NCI-H187 (cell line): ENCODE measurements at places on chromosomes 4 and X.

GRCh38 chrX:149712831-149713230 lies 971 bp downstream of the MAGEA11 start:
- no peak for DNase-seq

- no peak for DNase-seq
Observed at GRCh38 chrX:10168226-10168625, 11.5 kb downstream of the CLCN4 start.

DNA sequence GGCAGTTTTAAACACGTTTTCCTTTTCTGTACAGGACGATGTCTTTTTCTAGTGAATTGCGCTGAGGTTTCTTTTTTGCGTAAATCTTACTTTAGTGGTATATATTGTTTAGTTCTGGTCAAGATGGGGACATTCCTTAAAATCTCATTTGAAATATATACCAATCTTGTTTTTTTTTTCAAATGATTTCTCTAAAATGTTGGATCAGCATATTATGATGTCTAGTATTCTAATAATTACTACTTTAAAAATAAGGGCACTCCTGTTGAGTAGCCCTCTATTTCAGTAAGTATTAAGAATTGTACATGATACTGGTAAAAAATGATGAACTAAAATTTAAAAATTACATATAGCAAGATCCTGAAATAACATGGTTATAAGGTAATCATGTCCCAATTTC lies 224.1 kb upstream of the ARHGAP24 start:
- DNase-seq: no peak

DNA sequence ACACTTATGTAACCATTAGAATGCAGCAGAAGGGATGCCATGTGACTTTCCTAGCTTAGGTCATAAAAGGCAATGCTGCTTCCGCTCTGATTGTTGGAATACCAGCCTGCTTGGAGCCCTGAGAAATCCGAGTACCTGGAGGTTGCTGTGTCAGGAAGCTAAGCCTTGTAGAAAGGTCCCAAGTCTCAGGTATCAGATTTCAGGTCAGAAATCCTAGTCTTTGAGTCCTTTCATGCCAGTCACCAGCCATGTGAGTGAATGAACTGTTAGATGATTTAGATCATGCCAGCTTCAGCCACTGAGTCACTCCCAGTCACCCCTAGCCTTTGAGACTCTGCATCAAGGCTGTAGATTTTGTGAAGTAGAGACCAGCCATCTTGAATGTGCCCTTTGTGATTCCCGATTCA lies 23.5 kb downstream of the RAP1GDS1 start:
- DNase-seq: no peak

DNA sequence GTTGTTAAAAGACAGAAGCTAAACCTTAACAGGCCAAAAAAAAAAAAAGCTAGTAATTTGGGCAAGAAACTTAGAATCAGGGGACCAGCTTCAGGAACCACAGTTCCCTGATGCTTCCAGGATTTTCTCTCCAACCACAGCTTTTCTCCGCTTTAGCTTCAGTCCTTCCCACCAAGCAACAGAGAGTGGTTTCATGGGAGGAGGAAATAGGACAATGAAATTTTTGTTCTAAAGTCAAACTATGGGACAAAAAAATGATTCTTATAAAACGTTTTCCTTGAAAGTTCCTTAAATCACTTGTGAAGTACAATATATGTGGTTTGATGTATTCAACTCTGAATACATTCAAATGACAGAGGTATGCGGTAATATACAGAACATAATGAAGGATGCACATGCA lies 71.0 kb upstream of the DHX15 start:
- DNase-seq: no peak

DNA sequence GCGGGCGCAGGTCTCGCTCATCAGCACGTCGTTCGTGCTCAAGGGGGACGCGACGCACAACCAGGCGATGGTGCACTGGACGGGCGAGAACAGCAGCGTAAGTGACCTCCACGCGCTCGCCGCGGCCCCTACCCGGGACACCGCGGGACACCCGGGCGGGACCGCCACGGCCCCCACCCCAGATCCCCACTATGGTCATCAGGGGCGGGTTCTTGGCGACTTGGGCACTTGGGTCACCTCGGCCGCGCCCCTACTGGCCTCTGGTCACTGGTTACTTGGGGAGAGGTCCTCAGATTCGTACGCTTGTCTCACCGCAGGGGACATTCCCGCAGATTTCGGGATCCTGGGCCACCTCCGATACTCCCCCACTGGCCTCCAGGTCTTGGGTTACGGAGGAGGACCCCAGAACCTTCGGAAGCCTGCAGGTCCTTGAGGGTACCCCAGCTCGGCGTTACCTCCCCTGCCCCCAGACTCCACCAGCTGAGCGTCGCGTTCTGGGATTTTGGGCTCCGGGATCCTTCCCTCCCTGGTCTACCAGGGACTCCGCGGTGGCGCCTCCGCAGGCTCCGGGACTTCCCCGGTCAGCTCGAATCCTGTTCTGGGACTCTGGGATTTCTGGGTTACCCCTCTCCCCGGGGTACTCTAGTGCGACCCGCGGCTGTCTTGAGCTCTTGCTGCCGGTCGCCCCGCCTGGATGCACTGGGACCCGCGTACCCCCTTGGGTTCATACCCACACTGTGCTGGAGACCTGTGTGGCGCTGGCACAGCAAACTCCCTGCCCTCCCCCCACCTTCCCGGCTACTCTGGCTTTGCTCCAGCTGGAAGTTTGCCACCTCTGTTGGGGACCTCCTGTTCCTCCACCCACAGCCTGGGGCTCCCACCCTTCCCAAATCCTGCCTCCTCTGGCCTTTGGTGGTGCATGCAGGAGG lies 956 bp downstream of the SORCS2 start:
- DNase-seq: peak; percentile 56

GRCh38 chr4:120452536-120452935 lies 385.9 kb upstream of the MAD2L1 start:
- no peak for DNase-seq

DNA sequence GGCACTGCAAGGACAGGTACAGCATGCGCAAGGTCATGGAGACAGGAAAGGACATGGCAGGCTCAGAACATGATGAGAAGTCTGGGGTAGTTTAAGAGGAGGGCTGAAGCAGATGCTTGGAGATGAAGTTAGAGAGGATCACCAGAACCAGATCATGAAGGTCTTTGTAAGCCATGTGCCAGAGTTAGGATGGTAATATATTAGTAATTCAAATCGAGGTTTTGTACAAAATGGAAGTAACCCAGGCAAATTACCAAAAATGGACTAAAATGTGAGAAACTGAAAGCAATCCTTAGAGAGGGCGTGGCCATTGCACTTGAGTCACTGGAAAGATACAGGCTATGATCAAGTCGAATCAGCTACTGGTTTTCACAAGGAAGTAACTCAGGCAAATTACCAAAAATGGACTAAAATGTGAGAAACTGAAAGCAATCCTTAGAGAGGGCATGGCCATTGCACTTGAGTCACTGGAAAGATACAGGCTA lies 13.5 kb downstream of the RXFP1 start:
- no peak for DNase-seq

- DNase-seq: no peak
Observed at GRCh38 chrX:132040066-132040465, 17.0 kb downstream of the STK26 start.

DNA sequence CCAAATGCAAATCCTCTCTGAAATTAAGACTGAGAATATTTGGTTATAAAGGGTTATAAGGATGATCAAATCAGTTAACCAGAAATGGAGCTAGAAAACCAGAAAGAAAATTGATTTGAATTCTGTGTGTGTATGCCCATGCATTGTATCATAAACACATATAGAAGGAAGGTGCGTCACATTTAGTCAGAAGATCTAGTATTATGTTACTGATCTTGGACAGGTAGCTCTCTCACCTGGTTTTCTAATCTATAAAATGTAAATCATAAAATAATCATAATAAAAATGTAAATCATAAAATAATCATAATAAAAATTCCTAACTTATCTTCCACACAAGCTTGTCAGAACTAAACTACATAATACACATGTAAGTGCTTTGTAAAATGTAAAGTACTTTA lies 78.8 kb downstream of the BMP3 start:
- DNase-seq: no peak

DNA sequence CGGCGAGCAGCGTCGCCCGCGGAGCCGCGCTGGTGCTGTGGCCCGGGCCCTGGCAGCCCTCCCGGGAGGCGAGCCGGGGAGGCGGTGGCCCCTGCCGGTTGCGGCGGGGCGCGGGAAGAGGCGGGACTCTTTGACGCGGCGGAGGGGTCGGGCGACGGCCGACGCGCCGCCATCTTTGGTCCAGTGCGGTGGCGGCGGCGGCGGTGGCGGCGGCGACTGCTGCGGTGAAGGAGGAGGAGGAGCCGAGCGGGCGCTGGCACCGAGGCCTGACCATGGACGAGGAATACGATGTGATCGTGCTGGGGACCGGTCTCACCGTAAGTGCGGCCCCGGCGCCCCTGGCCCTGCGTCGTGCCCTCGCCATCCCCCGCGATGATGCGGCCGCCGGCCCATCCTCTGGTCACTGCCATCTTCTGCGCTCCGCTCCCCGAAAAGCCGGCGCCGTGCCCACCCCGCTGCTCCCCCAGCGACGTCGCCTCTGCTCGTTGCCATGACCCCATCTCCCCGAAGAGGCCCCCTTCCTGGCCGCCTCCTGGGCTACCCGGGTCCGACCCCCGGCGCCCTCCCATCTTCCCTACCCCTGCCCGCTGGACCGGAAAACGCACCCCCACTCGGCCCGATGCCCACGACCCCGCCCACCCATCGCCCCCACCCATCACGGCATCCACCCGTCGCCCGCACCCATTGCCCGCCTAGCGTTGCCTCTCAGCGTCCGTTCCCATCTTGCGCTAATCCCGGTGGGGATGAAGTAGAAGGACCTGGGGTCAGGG lies at the start of gene GDI1:
TSS of gene GDI1 (plus strand) at position 172 of the 770 bp plus-strand sequence. CDS start at position 273, 101 bp downstream.
- DNase-seq: peak; percentile 66

GRCh38 chr4:83846193-83846830 lies 310.4 kb downstream of the GPAT3 start:
- DNase-seq: no peak

DNA sequence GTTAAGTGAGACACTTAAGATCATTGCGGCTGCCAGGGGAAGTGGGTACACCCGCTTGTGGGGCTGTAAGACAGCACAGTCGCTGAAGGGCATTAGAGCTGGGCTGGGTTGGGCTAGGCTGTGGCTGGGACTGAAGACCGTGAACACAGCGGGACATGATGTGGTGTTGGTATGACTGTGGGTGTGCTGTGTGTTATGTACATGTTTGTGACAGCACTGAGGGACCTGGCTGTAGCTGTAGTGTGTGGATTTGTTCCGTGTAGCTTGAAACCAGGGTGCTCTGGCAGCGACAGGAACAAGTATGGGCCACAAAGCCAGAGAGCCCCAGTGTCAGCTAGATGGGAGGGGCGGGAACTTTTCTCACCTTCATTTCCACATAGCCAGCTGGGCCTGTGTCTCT lies 82.1 kb downstream of the NHSL2 start:
- no peak for DNase-seq

GRCh38 chr4:70930530-70931256 lies 28.5 kb downstream of the MOB1B start:
- no peak for DNase-seq

- DNase-seq: no peak
Observed at GRCh38 chr4:159042097-159042605, 60.7 kb upstream of the RAPGEF2 start.

- peak; percentile 1 for DNase-seq
Observed at GRCh38 chr4:169115897-169116254, 105.8 kb upstream of the CBR4 start.

DNA sequence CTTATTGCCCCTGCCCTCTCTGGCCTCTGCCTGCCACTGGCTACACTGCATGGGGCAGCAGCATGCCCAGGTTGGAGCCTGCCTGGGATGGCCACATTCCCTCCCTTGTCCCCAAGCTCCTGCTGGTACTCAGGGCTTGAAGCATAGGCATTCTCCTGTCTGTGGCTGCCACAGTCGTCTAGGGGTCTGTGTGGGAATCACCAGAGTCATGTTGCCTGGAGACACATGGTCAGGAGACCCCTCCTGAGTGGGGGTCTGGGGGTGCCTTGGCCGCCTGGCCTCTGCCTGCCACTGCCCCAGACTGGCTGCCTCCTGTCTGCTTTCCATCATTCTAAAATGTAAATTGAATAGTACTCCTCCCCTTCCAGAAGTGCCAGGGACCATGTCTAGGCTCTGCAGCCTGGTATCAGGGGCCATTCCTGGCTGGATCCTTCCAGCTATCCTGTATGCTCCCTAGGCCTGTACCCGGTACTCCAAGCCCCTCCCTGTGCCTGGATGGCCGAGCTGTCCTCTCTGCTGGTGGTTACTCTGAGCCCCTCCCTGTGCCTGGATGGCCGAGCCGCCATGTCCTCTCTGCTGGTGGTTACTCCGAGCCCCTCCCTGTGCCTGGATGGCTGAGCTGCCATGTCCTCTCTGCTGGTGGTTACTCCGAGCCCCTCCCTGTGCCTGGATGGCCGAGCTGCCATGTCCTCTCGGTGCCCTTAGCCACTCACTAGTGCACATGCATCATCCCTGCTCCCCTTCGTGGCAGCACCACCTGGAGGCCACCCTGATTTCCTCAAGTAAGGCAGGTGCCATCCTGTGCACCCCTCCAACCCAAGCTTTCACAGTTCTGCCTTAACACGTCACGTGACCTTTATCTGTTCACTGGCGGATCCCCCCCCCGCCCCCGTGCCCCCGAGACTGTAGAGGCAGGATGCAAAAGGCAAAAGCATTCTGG lies 5.5 kb upstream of the NKX1-1 start:
- no peak for DNase-seq

DNA sequence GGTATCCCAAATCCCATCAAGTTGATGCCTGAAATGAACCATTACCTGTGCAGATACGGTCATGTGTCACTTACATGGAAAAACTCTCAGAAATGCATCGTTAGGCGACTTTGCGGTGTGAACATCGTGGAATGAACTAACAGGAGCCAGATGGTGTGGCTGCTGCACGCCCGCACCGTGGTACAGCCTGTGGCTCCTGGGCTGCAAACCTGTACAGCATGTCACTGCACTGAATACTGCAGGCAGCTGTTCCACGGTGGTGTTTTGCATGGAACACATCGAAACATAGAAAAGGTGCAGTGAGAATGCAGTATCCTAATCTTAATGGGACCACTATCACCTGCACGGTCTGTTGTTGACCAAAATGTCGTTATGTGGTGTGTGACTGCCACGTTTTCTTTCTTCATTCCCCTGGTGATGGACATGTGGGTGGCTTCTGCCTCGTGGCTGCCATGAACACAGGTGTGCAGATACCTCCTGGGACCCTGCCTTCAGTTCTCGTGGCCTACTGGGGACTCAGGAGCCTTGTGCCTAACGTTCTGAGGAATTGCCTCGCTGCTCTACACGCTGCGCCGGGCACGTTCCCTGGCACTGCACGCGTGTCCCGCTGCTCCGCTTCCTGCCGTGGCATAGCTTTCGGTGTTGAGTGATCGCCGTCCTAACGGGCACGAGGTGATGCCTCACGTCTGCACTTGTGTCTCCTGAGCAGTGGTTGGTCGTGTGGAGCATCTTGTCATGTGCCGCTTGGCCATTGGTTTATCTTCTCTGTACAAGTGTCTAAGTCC lies 18.5 kb downstream of the MAEA start:
- no peak for DNase-seq

DNA sequence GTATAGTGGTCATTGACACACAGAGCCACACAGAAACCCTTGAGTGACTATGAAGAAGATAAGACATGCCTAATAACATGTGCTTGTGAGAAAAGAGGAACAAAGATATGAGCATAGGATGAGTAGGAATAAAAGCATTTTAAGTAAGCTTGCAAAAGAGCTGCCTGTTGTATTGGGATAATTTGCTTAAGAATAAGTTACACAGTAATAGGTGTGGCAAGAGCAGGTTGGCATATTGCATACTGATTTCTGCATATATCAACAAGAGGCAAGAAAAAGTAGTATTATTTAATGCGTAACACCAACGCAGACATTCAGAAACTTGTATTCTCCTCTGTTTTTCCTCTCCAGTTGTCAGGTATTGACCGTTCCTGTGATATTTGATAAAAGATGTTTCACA lies 111.5 kb upstream of the UGT8 start:
- no peak for DNase-seq

GRCh38 chr4:184907216-184907615 lies 81.4 kb upstream of the ACSL1 start:
- no peak for DNase-seq
